Stimulated activated CD8-positive, alpha-beta memory T cell treated with anti-CD3 and anti-CD28 coated beads, Interleukin-7, amount 100 ng/mL, for 4 hours (primary cell): ENCODE measurements at places on chromosomes 5 and 9.

- DNase-seq, result no peak
These were observed 98.2 kb upstream of the PRR16 start for GRCh38 chr5:120365656-120366446.

DNA sequence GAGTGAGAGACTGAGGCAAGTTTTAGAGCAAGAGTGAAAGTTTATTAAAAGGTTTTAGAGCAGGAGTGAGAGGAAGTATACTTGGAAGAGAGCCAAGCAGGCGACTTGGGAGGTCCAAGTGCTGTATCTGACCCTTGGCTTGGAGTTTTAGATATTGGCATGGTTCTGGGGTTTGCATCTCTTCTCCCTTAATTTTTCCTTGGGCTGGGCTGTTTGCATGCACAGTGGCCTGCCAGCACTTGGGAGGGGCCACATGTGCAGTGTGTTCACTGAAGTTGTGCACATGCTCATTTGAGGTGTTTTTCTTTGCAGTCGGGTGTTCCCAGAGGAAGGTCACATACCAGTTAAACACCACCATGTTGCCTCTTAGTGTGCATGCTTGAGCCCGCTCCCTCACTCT is 464.1 kb downstream of the DMRT2 start:
- DNase-seq, result no peak

DNA sequence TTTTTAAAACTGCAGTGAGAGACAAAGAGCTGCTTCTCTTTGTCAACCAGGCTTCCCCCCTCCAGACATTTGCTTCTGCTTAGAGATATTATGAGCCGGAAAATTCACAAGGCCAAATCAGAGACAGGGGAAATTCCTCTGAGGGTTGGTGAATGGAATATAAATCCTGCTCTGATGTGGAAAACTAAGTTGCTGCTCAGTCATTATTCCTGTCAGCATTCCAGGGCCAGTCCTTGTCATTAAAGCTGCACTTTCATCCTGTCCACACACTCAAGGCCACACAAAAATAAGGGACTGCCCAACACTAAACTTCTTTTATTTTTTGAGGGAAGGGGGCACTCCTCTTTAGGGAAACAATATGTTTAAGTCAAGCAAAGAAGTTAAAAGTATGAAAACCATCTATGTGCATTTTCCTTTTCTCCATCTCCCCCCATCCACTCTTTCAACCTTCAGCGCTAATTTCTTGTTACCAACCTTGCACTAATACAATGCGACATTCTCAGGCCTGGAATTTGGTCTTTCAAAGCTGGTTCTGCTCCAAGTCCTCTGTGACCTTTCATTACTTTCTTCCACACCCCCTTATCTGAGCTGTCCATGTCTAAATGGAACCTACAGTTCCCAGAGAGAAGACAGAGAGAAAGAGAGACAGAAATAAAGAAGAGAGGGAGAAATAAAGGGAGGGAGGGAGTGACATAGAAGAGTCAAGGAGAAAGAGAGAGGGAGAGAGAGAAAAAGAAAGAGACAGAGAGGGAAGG is 118.9 kb upstream of the S1PR3 start:
- no peak for DNase-seq

GRCh38 chr9:111276431-111277128 is 53.4 kb downstream of the OR2K2 start:
- no peak for DNase-seq

DNA sequence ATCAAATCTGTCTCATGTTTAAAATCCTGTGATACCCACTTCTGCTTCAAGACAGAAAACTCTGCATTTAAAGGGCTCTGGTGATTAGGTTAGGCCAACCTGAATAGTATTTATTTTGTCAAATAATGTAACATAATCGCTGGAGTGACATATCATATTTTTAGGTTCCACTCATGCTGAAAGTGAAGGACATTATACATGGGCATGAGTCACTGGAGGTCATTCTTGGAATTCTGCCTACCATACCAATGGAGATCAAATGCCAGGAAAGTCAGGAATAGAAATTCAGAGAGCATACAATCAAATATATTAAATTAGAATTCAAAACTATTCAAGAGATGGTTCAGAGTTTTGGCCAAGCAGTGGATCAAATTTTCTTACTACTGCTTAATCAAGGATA is 97.1 kb upstream of the PRSS3 start:
- DNase-seq, result no peak

GRCh38 chr5:27472000-27472763 is 433.8 kb upstream of the CDH9 start:
- no peak for DNase-seq

GRCh38 chr9:81874931-81875330 is 53.3 kb upstream of the SPATA31D4 start:
- DNase-seq, result no peak

DNA sequence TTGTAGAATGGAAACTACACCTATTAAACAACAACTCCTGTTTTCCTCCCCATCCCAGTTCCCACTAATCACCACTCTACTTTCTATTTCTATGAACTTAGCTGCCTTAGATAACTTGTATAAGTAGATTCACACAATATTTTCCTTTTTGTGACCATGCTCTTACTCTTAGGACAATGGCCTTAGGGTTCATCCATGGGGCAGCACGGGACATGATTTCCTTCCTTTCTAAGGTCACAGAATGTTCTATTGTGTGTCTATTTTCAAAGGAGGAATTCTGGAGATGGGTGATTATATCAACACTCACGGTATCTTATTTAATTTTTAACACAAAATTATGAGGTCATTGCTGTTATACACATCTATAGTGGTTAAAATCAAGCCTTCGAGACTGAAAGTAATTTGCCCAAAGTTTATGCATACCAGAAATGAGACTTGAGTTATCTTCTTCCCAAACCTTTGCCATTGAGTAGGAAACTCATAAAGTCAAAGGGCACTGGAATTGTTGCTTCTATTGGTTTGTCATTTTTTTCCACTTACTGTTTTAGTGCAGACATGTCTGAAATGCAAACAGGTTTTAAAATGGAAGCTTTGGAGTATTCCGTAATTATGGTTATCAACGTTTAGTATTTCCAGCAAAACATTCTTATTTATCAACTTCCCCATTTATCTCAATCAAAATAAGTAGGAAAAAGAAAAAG is 23.6 kb downstream of the CTSL start:
- DNase-seq, result no peak

DNA sequence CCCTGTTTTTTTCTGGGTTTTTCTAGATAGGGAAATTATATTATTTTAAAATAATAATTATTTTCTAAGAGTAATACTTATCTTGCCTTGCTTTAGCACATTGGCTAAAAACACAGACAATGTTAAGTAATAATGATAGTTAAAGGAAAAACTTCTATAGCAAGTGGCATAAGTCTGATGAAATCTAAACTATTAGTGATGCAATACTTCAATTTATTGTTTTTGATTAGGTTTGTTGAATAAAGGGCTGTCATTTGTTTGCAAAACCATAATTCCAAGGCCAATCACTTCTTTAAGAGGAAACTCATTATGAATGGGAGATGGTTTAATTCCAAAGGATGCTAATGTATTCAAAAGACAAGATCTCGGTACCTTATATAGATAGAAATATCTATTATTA is 293.8 kb upstream of the FBXL7 start:
- no peak for DNase-seq

GRCh38 chr9:86072394-86072877 is 26.9 kb downstream of the GOLM1 start:
- DNase-seq, result no peak

- DNase-seq, result no peak
These were observed 718 bp upstream of the DENND4C start for GRCh38 chr9:19229595-19230354.

- no peak for DNase-seq
These were observed 63.4 kb downstream of the CD180 start for GRCh38 chr5:67133217-67133616.

DNA sequence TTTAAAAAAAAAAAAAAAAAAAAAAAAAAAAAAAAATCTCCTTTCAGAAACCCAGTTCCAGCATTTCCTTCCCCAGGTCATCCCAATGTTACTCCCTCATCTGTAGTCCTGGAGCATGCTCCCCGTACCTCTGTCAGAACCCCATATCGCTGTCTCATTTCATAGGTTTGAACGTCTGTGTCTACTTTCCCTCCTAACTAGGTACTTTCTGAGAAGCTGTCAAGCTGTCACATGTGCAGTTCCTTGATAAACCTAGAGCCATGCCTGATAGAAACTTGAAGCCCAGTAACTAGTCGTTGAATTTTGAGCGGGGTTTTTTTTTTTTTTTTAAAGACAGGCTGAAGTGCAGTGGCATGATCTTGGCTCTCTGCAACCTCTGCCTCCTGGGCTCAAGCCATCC is 15.6 kb downstream of the EXOSC3 start:
- DNase-seq, result no peak

- no peak for DNase-seq
These were observed 31.1 kb upstream of the CCDC180 start for GRCh38 chr9:97276310-97276852.

DNA sequence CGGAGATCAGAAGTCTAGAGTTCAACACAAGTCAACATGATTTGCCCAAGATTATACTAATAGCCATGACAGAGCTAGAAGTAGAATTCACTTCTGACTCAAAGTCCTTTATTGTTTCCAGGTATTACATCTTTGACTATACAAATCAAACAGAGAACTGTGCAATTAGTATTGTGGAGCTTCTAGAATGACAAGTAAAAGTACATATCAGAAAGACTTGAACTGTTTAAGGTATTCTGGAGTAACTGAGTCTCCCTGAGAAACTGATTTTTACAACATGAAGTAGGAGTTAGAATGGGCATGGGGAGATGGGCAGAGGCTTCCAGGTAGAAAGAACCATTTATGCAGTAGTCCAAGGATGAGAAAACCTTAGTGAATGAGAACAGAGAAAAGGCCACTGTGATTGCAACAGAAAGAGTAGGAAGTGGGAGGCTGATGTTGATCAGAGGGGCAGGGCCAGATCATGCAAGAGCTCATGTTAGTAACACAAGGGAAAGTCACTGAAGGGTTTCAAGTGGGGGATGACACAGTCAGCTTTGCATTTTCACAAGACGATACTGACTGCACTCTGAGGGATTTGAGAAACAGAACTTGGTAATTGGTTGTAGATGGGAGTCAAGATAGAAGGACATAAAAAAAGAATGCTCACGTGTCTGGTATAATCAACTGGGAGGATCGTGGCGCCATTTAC is 280.7 kb downstream of the RFX3 start:
- no peak for DNase-seq
